Left ventricle myocardium inferior (tissue), 1 donor: ENCODE measurements at places on chromosomes 6 and 20.

DNA sequence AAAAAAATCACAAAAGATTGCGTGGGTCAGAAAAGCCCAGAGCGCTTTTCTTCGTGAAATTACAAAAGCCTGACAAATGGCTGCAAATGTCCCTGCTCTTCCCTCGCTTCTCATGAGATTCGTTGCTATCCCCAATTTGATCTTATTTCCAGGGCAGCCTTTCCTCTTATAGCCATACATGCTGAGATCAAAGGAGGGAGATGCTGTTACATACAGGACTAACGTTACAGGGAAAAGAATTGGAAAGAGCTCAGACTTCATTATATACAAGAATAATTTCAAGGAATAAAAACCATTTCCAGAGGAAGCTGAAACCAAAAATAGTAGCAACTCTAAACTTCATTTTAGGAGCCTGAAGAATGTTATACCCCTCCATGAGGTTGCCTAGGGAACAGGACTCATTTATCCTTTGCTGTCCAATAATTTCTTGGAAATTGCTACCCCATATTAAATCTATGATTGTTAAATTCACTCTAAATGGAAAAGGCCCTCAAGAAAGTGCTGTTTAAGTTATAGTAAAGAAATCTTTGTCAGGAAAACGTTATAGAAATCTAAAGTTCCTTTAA is 81.0 kb downstream of the METTL24 start:
- no peak for DNase-seq

- DNase-seq: no peak
Observed at GRCh38 chr6:12022953-12023388, 10.9 kb downstream of the HIVEP1 start.

GRCh38 chr6:55941702-55942101 is 66.3 kb upstream of the BMP5 start:
- no peak for DNase-seq

DNA sequence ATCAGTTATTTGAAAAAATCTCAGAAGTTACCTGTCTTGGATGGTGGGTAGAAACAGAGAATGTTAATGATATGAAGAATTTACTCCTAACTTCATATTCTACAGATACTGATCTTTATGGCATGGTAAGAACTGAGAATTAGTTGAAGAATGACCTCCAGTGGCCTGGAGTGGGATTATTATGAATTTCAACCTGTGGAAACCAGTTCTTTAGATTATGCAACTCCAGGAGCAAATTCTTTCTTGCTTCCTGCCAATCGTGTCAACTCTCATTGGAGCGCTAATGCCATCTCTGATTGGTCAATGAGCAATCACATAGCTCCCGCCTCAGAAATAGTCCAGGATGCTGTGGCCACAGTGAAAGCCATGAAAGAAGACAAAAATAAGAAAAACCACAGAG is 40.6 kb downstream of the LYRM2 start:
- DNase-seq: no peak

- no peak for DNase-seq
Observed at GRCh38 chr6:1001655-1002349, 308.9 kb upstream of the EXOC2 start.

DNA sequence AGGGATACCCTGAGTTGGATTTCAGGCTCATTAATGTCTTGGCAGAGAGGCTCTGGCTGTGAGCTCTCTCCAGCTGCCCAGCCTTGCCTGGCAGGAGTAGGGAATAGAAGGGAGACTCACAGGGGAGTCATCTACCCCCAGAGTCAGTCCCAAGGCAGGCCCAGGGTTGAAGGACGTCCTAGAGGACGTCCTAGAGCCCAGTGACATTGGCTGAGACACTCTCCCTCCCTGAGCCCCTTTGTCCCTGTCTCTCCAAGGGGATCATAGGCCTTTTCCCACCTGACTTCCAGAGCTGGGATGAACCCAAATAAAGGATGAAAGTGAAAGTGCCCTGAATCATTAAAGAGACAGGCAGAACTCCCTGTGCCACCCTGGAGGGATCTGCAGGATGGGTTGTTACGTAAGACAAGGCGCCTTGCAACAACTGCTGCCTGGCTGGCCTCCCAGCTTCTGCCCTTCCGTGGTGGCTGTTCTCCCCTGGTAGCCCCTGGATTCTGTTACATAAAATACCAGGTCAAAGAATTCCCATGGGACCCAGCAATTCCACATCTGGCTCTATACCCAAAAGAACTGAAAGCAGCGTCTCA is 53.6 kb upstream of the SIRPA start:
- DNase-seq: no peak

- no peak for DNase-seq
Observed at GRCh38 chr6:168238159-168238909, 81.2 kb downstream of the DACT2 start.
